ENCODE measurements at places on chromosomes 6 and 20.

DNA sequence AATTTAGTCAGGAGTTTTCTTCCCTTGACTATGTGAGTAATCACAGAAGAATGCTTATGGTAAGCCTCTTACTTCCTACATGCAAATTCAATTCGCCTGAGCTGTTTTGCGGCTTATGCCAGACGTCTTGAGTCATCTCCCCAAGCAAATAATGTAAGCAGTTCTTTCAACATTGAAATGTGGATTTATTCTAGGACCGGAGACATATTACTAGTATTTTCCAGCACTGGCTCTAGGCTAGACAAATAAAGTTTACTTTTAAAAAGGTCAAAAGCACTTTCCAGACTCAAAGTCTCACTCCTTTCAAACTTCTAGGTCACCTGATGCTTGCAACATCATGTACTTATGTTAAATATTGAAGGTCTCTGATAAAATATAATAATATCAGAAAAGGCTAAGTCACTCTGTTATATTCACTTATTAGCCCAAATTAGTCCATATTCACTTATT lies 38.1 kb upstream of the NOX3 start:
- DNase-seq = no peak

- DNase-seq = no peak
Observed at GRCh38 chr6:170182781-170183120, 108.1 kb downstream of the DLL1 start.

GRCh38 chr20:53150532-53150931 lies 178.4 kb downstream of the TSHZ2 start:
- no peak for DNase-seq

GRCh38 chr6:116291701-116292396 lies 12.1 kb upstream of the TSPYL1 start:
- DNase-seq = no peak

GRCh38 chr6:83574783-83575182 lies 62.4 kb downstream of the PRSS35 start:
- no peak for DNase-seq

DNA sequence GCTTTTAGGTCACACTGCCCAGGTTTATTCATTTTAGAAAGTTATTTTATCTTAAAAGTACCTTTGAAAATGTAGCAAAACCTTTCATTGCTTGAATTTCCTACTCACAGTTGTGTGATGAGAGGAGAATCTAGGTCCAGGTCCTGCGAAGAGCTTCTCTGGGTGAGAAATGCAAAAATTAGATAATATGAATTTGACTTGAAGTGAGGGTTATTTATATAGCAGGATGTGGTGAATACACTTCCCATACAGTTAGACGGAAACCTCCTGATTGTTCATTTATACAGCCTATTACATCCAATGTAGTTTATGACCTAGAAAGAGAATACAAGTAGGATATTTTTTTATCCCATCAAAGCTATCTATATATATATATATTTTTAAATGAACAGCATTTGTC lies 30.5 kb downstream of the CDKAL1 start:
- no peak for DNase-seq

GRCh38 chr20:63750807-63751470 lies 11.4 kb downstream of the SLC2A4RG start:
- DNase-seq = peak; percentile 59

DNA sequence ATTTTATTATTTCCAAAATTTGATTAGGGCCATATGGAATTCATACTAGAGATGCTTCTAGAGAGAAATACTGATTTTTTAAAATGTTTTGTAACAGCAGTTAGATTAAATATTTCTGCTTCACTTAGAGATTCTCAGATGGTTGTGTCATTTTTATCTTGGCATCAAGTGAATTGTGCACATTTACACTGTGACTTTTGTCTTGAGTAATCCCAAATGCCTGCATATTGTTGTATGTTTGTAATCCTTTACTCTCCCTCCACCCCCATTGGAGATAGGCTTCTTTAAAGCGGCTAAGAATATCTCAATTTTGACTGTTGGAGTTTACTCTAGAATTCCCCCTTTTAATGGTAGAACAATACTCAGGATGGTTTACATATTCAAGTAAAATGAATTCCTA lies 19.0 kb downstream of the STX16 start:
- no peak for DNase-seq

DNA sequence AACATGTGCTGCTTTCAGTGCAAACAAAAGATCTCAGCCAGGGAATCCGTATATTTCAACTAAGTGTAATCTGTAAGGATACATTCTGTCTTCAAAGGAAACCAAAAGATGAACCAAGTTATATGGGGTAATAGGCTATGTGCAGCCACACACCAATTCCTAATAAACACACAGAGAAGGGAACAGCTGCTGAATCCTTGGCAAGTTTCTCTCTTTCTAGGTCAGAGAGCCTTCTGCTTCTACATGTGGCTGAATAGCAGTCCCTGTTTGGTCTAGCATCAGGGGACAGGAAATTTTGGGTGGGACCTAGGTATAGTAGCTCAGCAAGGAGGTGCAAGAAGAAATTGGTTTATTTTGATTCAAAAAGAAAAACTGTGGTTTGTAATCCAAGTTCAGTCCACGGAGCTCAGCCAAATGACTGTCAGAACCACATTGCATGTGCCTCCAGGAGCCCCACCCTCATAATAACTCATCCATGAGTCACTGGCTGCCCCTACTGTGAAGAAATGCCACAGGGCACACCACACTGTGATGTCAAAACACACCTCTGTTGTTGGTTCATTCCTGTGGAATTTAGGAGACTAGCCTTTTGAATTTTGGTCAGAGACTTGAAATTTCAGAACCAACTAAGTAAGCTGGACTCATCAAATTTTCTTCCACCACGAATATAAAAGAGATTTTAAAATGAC lies 21.1 kb downstream of the SPTLC3 start:
- DNase-seq = no peak

GRCh38 chr20:58985656-58986055 lies 4.6 kb downstream of the NELFCD start:
- no peak for DNase-seq

DNA sequence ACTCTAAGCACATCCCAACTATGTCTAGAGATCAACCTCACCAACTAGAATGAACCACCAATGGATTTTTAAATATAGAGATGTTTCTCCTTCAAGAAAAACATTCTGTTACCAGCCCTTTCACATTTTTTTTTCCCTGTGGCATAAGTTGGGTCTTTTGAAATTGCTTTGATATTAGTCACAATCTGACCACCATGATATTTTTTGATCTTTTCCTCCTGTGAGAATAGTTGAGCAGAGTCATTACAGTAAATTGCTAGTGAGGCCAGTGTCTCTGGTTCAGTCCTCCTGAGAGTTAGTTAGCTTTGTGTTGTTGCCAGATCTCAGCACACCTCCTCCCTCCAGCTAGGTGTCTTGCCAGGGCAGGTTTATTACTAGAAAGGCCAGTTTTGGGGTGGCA lies 79.7 kb upstream of the MYLIP start:
- DNase-seq = no peak

DNA sequence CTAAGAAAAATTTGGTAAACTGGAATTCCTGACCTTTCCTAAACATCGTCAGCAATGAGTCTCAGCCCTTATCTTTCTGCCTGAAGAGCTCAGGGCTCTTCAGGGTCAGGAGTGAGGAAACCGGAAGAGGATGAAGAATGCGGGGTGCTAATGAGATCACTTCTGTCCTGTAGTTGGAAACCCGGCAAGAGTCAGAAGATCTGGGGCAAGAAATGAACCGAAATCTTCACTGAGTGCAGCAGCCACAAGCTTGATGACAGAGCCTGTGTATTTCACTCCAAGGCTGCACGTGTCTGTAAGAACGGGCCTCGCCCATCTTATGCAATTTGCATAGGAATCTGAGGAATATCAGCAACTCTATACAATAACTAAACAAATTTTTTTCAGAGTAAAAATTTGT lies 60.4 kb upstream of the QKI start:
- DNase-seq = no peak

- DNase-seq = no peak
Observed at GRCh38 chr6:165744555-165745228, 81.7 kb upstream of the PDE10A start.

GRCh38 chr6:162200945-162201690 lies 526.4 kb downstream of the PRKN start:
- no peak for DNase-seq

- DNase-seq = no peak
Observed at GRCh38 chr6:4185419-4185818, 50.0 kb upstream of the ECI2 start.

GRCh38 chr6:40954446-40955177 lies 84.4 kb downstream of the UNC5CL start:
- no peak for DNase-seq

GRCh38 chr6:130507666-130508028 lies 141.8 kb downstream of the TMEM200A start:
- no peak for DNase-seq

DNA sequence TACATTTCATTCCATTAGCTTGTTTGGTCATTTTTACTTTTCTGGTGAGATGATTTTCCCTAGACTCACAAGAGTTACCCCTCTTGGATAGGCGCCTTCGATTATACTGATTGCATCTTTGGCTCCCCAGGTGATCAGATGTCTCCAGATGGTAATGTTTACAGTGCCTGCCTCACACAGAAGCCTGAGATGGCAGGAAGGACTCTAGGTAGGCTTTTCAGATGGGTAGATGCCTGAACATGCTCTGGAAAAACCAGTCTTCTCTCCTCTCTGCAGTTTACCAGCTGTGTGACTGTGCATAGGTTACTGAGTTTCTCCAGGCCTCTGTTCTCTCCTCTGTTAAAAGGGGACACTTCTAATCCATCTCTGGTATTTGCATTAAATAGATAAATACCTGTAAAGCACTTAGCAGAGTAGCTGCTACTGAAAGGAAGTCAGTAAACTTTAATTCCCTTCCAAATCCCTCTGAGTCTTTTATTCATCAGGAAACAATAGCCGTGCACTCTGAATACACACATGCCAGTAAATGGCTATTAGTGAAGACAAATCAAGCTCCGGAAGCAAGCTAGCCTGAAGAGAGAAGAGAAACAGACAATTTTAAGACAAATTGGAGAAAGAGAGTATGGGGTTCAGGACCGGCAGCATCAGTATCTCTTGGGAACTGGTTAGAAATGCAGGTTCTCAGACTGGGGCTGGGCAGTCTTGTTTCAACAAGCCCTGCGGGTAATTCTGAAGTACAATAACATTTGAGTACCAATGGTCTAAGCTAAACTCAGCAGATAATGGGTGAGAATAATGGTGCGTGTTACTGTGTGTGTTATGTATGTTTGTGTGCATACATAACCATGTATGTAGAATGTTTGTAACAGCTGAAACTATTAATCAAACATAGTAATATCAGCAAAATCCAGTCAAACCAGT lies 139.4 kb downstream of the UST start:
- no peak for DNase-seq

DNA sequence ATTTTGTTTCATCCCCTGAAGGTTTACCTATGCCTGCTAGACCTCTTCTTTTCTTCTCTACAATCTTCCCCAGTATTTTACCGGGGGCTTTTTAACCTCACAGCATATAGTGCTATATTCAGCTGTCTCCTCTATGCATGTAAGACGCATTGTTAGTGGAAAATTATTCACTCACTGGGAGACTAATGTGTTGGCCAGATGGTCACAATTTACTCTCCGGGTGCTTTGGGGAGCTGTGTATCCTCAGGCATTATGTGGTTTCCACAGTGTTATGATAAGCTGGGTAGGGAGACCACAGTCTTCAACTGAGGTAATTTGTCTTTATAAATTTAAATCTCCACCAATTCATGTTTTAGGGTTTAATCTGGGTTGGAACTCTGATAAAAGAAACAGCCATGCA lies 553.8 kb upstream of the PTCHD4 start:
- DNase-seq = no peak

GRCh38 chr6:109093732-109094415 lies 772 bp downstream of the SESN1 start:
- no peak for DNase-seq

DNA sequence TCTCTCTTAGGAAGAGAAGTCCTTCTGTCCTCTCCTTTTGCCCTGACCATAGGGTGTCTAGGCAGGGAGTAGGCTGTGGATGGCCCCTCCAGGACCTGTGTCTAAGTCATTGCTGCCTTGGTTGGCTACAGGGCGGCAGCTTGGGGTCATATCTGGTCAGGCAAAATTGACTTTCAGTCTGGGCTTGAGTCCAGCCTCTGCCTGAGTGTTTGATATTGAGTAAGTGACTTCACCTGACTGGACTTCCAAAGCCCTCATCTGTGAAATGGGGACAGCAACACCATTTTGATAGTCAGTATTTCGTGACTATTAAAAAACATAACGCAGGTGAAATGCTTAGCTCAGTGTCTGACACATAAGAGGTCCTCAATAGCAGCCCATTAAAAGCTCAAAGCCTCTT lies 4.6 kb downstream of the TGM3 start:
- no peak for DNase-seq

GRCh38 chr6:53112404-53112803 lies 36.2 kb downstream of the GCM1 start:
- no peak for DNase-seq

DNA sequence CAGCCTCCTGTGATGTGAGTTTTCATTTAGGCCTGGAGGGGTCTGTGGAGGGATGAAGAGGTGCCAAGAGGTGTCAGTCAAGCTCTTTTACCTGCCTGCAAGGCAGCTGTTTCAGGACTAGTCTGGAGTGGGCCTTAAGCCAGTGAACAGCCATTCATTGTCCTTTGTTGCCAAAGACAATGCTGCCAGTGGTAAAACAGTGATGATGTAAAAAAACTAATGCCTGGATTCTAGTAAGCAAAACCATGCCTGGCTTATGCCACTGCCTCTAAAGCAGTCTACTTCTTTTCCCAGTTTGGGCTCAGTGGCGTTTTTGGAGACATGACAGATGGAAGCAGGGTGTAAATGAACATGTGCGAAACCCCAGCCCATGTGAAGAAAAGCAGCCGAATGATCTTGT lies 93.5 kb upstream of the KCNK16 start:
- DNase-seq = no peak

- no peak for DNase-seq
Observed at GRCh38 chr6:3312604-3313231, 54.0 kb downstream of the PSMG4 start.

DNA sequence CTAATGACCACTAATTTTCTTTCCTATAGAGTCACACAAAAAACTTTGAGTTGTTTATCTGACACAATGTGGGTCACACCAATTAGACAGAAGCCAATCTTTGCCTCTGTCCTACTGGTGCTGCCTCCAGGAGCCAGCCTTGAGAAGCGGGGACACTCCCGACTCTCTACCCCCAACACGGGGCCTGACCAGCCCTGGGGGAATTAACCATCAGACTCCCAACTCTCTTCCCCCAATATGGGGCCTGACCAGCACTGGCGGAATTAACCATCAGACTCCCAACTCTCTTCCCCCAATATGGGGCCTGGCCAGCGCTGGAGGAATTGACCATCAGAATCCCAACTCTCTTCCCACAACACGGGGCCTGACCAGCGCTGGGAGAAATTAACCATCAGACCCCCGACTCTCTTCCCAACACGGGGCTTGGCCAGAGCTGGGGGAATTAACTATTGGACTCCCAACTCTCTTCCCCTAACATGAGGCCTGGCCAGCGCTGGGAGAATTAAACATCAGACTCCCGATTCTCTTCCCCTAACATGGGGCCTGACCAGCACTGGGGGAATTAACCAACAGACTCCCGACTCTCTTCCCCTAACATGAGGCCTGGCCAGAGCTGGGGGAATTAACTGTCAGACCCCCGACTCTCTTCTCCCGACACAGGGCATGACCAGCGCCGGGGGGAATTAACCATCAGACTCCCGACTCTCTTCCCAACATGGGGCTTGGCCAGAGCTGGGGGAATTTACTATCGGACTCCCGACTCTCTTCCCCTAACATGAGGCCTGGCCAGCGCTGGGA lies 12.5 kb downstream of the CST7 start:
- DNase-seq = no peak

GRCh38 chr20:62242176-62242575 lies 3.9 kb downstream of the OSBPL2 start:
- DNase-seq = no peak

Measured in activated T-cell treated with anti-CD3 and anti-CD28 coated beads for 1 hour (primary cell).